Endothelial cell (in vitro differentiated cells): ENCODE measurements at places on chromosomes 16 and 17.

GRCh38 chr17:57400648-57401047 is 144.3 kb downstream of the MSI2 start:
- H3K4me3 ChIP-seq = no peak overlapping the region
- peaks cover 15% of the 10 kb centered on the region for H3K4me1 ChIP-seq
- no peak for DNase-seq
- H3K27ac ChIP-seq = no peak overlapping the region
- no peaks in the 10 kb centered on the region for H3K36me3 ChIP-seq
- H3K27me3 ChIP-seq = peaks cover 4% of the 10 kb centered on the region

DNA sequence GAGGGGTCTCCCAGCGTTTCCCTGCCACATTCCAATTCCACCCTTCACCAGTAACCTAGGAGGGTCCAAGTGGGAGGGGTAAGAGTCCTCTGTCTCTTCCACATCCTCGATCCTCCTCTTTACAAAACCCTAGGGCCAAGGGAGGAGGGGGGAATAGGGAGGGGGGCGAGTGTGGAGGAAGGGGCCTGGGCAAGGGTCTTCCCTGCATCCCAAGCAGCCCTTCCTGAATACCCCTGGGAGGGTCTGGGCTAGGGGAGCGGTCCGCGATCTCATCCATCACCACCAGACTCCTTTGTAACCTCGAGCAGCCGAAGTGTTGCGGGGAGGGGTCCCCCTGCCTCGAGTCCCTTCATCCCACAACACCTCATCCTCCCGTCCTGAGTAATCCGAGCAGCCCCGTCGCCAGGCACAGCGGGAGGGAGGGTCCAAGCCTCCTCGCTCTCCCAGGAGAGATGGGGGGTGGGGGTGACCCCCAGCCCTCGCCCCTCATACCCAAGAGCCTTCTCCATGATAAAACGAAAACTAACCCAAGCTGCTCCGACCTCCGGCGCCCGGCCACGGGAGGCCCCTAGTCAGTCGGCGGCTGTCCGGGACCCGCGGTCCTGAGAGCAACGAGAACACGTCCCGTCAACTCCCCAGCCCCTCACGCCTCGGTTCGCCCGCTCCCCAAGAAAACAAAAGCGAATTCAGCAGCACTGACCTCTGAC is 502 bp downstream of the SMPD3 start:
- H3K27ac ChIP-seq = no peak overlapping the region
- peaks cover 13% of the 10 kb centered on the region for H3K27me3 ChIP-seq

DNA sequence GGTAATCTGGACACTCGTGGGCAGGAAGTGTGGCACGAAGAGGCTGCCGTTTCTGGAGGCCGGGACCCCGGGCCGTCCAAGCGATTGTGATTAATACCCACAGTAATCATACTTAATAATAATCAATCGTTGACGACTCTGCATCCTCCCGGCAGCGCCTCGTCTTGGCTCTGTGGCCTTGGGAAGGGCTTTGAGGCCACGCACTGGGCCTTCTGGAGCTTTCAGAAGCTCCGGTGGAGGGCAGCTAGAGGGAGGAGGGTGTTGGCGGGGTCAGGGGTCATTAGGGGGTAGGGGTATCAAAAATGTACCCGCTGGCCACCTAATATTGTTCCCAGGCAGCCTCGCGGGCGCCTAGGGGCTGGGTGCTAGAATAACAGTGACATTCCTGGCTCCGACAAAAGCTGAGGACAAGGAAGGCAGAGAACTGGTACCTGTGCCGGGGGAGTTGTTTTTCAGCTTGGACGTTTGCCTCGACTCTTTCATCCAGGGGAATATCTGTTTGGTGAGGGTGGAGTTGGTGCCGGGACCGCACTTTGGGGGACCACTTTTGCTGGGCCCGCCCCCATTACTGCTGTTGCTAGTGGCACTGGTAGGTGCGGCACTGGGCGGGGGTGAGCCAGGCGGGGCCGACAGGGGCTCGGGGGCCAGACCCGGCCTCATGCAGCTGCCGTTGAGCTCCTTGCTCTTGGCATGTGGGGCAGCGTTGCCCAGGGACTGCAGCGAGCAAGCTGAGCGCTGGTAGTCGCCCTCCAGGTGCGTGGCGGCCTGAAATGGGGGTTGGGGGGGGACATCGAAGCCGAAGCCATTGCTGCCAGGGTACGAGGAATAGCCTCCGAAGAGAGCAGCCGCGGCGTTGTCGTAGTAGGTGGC is 6.9 kb upstream of the HOXB2 start:
- no peak for DNase-seq
- H3K27me3 ChIP-seq = peaks cover 29% of the 10 kb centered on the region
- H3K27ac ChIP-seq = no peak overlapping the region
- peak overlapping the region; percentile 74 for H3K4me3 ChIP-seq
- peaks cover 53% of the 10 kb centered on the region for H3K4me1 ChIP-seq

GRCh38 chr17:44807817-44808155 is 22.3 kb downstream of the GJC1 start:
- DNase-seq = no peak
- H3K36me3 ChIP-seq = peaks cover 18% of the 10 kb centered on the region
- H3K27ac ChIP-seq = no peak overlapping the region
- no peak overlapping the region for H3K4me3 ChIP-seq
- peaks cover under 1% of the 10 kb centered on the region for H3K27me3 ChIP-seq
- no peaks in the 10 kb centered on the region for H3K4me1 ChIP-seq

DNA sequence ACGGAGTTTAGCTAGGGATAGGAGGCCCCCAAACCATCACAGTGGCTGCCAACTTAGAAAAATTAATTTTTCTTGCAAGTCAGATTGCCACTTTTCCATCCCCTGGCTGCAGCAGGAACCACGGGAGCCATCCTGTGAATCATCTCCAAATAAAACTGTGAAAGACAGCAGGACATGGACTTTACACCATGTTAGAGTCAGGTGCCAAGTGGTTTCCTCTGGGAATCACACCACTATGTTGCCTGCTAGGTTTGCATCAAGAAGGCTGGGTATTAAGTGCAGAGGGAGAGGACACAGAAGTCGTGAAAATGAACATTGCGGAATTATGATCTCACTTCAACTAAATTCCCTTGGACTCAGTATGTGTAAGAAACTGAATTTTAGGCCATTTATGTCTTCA is 471.3 kb upstream of the GOT2 start:
- H3K36me3 ChIP-seq = no peaks in the 10 kb centered on the region
- no peak for DNase-seq
- no peak overlapping the region for H3K4me3 ChIP-seq
- peaks cover 2% of the 10 kb centered on the region for H3K4me1 ChIP-seq
